Naive thymus-derived CD8-positive, alpha-beta T cell (primary cell): ENCODE measurements at places on chromosomes 11 and 22.

GRCh38 chr11:35848616-35849015, 95.2 kb upstream of the LDLRAD3 start:
- DNase-seq = no peak

GRCh38 chr11:108963118-108963517, 298.2 kb downstream of the DDX10 start:
- no peak for DNase-seq

- DNase-seq = no peak
These were observed 37.2 kb downstream of the MUC5B start for GRCh38 chr11:1260023-1260501.

GRCh38 chr11:8671651-8672062, 10.8 kb downstream of the TRIM66 start:
- DNase-seq = no peak

- no peak for DNase-seq
These were observed 567.0 kb downstream of the METTL15 start for GRCh38 chr11:28675183-28675582.

DNA sequence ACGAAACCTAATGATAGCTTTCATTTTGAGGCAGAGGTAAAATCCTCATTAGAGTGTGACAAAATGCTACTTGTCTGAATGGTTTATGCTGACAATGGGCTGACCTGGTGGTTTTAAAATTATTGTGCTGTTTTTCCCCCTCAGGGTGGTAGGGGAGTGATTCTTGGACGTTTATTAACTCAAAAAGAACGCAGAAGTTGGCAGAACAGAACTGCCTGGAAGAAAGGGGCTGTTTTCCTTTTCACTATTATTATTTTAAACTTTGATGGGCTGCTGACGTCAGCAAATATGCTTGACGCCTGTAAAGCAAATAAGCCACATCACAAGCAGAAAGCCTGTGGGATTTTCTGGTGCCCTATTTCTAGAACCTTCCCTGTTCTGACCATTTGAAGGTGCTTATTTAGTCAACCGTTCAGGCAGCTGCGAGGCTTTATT, 4.0 kb downstream of the RASSF10 start:
- no peak for DNase-seq

GRCh38 chr11:61002598-61002997, 31.1 kb downstream of the CD6 start:
- DNase-seq = no peak
